ENCODE measurements at places on chromosomes 4 and X.

DNA sequence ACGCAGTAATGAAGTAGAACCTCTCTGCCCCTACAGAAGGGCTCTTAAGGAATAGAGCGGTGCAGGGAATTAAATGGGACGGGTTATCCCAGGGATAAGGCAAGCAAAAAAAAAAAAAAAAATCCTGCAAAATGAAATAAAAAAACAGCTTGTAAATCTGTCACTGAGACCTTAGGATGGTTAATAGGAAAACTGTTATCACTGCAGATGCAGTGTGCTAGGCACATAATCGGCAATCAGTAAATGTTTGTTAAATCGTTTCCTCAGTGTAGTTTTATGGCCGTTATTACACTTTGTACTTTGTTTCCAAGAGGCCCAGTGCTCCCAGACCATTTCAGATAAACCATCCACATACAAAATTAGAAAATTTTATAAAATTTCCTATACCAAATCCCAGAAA is 1.0 kb downstream of the HNRNPH2 start:
- no peak for DNase-seq

- DNase-seq: no peak
Measured at GRCh38 chr4:128716338-128716737, 93.2 kb upstream of the JADE1 start.

DNA sequence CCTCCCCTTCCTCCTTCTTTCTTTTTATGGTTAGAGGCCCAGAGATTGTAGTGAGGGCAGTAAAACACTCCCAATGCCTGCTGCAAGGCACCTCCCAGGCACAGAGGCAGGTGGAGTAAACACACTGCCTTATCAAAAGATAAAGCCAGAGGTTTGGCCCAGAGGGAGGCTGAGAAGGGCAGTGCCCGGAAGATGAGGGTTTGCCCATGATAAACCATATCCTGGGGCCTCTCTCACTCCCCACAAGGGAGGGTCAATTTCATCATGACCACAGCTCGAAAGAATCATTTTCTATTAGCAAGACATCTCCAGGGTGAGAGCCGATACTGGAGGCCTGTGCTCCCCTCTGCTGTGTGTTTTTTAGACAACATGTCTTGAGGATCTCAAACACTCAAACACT is 98.5 kb upstream of the FAM9C start:
- no peak for DNase-seq

DNA sequence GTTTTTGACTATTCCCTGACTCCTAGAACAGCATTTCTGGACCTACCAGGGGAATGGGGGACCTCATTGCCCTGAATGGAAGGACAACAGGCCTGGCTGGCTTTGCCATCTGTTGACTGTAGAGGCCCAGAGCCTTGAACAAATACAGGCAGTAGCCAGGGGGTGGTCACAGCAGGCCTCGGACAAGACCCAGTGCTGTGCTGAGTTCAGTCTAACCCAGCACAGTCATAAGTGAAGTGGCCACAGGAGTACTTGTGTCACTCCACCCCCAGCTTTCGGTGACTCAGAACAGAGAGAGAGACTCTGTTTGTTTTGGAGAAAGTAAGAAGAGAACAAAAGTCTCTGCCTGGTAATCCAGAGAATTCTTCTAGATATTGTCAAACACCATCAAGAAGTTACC is 310.0 kb downstream of the PRR32 start:
- no peak for DNase-seq

DNA sequence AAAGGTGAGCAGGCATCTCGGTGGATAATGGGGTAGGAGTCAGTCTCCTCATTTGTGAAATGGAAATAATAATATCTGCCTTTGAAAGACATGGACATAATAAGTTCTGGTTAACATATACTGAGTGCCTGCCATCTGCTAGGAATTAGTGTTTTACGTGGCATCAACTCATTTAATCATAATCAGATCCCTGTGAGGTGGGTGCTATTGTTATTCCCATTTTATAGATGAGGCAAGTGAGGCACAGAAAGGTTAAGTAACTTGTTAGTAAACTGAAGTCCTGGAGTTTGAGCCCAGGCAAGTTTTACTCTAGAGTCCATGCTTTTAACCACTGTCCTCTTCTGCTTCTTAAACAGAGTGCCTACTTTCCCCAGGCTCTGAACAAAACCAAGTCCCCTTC is 7.5 kb downstream of the CCDC120 start:
- no peak for DNase-seq
